ENCODE measurements at places on chromosomes 5 and 9.

DNA sequence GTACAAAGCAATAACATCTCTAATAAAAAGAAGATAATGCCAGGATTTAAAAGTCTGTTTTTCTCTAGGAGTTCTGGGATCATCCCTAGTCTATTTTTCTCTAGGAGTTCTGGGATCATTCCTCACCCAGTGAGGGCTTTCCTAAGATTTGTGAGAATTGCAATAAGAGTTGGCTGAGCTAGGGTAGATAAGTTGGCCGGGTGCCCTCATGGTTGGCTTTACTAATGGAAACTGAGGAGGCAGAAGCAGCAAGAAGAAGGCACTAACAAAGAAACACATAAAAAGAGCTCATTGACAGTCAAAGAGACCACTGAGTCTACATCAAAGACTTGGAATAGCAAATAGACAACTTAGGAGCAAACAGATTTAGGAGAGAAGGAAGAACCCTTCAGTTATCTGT is 4.2 kb downstream of the SLC1A3 start:
- no peak for DNase-seq

- no peak for DNase-seq
These were observed 35.5 kb downstream of the ADAM19 start for GRCh38 chr5:157540124-157540523.

DNA sequence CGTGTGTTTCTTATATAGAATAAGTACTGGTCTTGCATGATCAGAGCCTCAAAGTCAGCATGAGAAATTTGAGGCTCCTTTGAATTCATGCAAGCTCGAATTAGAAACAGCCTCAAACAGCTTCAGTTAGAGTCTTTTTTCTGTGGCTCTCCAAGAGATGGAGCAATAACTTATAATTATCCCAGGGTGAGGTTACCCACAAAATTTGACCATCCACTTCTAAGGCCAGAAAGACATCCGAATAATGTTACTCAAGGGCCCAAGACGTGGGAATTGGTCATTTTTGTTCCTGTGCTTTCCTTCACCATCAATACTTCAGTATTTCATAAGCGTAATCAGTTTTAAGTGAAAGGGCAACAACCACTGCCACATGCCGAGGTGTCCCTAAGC is 89.7 kb downstream of the DAPK1 start:
- DNase-seq: no peak

DNA sequence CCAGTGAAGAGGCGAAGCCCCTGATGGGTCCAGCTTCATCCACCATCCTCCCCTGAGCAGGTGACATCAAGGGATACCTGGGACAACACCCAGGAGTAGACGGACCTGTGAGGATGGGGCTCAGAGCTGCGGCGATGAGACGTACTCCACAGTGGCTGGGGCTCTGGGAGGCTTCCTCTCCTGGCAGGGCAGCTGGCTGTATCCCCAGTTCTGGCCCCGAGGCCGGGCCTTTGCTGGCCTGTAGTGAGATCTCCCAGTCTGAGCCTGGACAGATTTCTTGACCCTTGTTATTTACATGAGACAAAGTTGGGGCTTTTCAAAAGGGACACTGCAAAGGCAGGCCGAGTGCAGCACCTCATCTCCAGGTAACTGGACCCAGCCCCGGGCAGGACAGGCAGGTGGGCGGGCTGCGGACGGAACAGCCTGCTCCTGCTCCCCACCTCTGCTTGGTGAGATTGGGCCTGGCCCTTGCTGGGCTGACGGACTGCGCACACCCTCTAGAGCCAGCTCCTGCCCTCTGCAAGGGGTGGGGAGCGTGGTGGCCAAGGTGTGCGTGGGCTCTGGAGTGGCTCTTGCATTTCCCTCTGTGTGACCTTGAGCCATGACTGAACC is 23.1 kb downstream of the IER5L start:
- DNase-seq: no peak

Measured in LNCaP clone FGC (cell line).